Activated CD8-positive, alpha-beta memory T cell treated with anti-CD3 and anti-CD28 coated beads for 1 hour (primary cell): ENCODE measurements at places on chromosomes 1 and 21.

DNA sequence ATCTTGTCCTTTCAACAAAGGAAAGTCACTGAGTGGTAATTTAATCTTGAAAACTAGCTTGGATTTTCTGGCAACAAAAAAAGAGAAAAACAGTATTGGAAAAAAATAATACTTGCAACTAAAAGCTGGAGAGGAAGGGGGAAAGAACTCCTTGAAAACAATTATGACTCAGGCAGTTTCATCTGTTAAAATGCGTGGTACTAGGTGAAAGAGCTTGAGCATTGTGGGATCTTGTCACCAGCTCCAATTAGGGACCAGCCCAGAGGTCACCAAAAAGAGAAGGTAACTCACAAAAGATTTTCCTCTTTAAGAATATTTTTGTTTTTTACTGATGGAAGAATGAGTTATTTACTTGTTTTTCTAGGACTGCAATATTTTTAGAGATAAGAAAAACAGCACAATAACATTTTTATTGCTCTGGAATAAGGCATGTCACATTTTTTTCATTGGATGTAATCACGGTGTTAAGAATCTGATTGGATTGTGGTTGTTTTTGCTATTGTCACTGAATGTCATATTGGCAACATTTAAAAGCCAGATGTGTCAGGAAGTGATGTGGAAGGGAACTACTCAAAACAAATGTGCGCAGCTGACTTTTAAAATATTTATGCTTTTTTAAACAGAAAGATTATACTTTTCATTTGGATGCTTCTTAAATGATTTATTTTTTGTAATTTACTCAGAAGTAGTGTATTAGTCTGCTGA, 78.5 kb upstream of the ADAMTS5 start:
- DNase-seq, result no peak

DNA sequence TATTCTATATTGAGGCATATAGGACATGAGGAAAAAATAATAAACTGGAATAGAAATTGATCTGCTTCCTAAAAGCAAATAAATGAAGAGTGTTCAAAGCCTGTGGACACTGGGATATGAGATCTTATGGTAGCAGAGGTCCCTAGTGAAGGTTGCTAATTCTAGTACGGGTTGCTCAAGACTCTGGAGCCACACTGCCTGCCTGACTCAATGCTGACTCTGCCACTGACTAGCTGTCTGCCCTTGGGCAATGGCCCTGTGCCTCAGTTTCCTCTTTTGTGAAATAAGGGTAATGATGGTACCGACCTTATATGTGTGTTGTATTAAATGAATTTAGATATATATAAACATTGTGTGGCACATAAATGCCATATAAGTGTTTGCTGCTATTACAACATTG, 59.0 kb upstream of the C1orf53 start:
- no peak for DNase-seq

DNA sequence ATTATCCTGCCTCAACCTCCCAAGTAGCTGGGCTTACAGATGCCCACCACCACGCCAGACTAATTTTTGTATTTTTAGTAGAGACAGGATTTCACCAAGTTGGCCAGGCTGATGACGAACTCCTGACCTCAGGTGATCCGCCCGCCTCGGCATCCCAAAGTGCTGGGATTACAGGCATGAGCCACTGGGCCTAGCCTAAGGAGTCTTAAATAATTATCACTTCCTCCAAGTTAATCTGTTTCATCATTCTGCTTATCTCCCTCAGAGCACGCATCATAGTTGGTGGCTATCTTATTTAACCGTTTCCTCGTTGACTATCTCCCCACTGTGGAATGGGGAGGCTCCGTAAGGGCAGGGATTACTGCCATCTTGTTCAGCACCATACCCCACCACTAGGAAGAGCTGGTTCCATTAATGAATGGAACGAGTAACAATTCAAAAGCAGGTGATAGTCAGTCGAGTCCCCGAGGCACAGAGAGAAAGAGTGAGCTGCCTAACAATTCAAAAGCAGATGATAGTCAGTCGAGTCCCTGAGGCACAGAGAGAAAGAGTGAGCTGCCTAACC, 52.7 kb downstream of the GLUL start:
- no peak for DNase-seq

DNA sequence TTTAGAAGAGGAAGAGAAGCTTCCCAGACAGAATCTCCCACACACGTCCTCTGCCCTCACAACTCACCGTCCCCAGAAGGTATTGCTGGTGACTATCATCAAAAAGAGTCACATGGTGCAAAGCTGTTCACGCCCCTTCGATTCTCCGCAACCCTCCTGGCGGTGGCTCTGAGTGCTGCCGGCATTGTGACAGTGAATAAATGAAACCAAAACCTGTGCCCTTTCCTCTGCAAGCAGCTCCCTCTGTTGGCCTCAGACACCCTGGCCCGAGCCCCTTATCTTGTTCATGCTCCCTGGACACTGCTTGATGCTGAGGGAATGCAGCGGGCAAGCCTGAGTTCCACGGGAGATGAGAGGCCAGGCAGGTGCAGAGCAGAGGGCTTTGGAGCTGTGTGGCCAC, 510.3 kb downstream of the NPHP4 start:
- DNase-seq, result peak; percentile 1

DNA sequence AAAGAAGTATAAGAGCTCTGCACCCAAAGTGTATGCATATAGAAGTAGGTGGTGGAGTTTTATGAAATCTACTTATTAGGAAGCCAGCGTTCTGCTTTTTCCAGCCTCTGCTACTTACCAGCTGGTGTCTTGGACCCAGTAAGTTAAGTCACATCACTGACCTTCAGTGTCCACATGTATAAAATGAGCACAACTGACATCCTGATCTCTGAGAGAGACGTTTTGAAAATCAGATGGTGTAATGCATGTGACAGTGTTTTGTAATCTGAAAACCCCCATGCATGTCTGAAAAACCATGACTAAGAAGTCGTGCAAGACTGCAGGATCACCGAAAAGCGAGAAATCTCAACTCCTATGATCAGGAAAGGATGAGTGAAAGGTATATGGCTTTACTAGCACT, 2.0 kb downstream of the CR1 start:
- no peak for DNase-seq

- no peak for DNase-seq
Observed at GRCh38 chr1:167776151-167776550, 54.4 kb downstream of the MPZL1 start.
